ENCODE measurements at places on chromosomes 11 and 22.

DNA sequence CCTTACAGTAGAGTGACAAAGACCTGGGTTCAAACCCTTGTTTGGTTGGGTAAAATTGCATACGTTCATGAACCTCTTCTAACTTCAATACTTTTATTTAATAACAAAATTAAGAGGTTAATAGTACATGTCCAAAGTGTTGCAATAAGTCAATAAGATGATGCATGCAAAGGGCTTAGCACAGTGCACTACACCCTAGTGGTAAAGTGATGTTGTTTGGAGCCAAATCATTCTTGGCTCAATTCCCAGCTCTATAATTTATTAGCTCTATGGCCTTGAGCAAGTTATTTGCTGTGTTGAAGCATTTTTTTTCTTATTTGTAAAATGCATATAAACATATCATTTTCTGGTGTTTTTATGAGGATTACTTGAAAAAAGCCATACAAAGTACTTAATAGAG lies 945.3 kb downstream of the LRRC4C start:
- DNase-seq, result no peak

- peak; percentile 61 for DNase-seq
Measured at GRCh38 chr11:102436561-102436960, 16.0 kb downstream of the TMEM123 start.

- peak; percentile 25 for DNase-seq
Measured at GRCh38 chr11:104803776-104804175, 94.5 kb downstream of the CASP12 start.

DNA sequence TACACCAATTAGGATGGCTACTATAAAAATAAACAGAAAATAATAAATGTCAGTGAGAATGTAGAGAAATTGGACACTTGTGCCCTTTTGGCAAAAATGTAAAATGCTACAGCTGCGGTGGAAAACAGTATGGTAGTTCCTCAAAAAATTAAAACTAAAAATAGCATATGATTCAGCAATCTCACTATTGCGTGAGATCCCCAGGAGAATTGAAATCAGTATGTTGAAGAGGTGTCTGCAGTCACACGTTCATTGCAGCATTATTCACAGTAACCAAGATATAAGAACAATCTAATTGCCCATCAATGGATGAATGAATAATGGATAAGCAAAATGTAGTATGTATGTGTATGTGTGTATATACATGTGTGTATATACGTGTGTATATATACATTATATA lies 6.8 kb downstream of the OR52N2 start:
- DNase-seq, result peak; percentile 93

DNA sequence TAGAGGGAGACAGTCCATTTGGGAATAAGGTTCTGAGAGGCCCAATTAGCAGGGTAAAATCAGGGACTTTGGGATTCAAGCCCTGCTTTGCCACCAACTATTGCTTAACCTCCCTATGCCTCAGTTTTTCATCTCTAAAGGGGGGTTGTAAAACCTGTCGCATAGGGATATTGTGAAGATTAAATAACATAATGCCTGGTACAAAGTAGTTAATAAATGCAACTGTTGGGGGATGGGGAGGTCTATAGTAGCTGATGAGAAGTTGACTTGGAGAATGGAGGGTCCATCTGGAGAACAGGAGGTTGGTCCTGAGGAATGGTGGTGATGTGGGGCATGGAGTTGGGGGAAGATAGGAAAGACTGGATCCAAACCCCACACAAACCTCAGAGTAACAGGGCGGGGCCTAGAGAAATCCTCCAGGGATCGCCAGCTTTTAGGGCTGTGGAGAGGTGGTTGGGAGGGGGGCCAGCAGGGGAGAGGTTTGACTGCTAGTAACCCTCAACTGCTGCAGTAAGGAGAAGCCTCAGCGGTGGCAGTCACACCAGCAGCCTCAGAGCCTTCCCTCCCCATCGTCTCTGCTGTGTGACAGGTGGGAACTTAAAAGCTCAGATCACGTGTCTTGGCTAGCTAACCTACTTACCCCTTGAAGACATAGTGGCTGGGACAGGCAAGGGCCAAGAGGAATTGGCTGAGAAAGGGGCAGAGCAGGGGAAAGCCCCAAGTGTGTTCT lies 1.1 kb upstream of the ABCG4 start:
- no peak for DNase-seq

DNA sequence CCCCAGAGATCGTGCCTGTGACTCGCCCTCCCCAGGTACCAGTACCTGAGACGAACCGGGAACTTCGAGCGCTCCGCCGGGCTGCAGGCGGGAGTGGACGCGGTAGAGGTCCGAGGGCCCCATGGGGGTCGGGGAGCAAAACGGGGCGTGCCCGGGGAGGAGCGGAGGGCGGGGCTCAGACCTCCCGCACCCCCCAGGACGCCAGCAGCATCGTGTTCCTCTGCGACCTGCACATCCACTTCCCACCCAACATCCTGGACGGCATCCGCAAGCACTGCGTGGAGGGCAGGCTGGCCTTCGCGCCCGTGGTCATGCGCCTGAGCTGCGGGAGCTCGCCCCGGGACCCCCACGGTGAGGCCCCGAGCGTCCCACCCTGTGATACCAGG lies 10.8 kb downstream of the B4GALNT4 start:
- DNase-seq, result no peak

GRCh38 chr11:86211619-86212018 lies 32.9 kb upstream of the EED start:
- DNase-seq, result no peak

GRCh38 chr11:110086892-110087309 lies 6.3 kb upstream of the ZC3H12C start:
- DNase-seq, result peak; percentile 84

- no peak for DNase-seq
Measured at GRCh38 chr22:31995046-31995445, 48.0 kb upstream of the SLC5A1 start.

GRCh38 chr11:75718419-75719339 lies 1.0 kb downstream of the MOGAT2 start:
- DNase-seq, result no peak

DNA sequence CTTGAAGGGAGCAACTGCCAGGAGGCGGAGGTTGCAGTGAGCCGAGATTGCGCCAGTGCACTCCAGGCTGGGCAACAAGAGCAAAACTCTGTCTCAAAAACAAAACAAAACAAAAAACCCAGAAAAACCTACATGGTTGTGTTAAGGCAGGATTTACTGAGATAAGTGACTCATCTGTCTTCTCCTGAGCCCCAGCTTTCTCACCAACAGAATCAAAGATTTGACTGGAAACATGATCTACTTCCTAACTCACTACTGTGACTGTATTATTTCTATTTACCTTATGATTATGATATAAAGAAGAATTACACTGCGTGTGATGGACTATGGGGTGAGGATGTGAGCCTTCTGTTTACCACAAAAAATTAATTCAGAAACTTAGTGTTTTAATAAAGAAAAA lies 21.8 kb downstream of the FAM118B start:
- DNase-seq, result no peak

- DNase-seq, result no peak
Measured at GRCh38 chr11:2488004-2488403, 43.2 kb downstream of the KCNQ1 start.

- no peak for DNase-seq
Measured at GRCh38 chr11:3051196-3052108, 5.8 kb downstream of the CARS1 start.

- no peak for DNase-seq
Measured at GRCh38 chr11:79179087-79179486, 261.7 kb downstream of the TENM4 start.

DNA sequence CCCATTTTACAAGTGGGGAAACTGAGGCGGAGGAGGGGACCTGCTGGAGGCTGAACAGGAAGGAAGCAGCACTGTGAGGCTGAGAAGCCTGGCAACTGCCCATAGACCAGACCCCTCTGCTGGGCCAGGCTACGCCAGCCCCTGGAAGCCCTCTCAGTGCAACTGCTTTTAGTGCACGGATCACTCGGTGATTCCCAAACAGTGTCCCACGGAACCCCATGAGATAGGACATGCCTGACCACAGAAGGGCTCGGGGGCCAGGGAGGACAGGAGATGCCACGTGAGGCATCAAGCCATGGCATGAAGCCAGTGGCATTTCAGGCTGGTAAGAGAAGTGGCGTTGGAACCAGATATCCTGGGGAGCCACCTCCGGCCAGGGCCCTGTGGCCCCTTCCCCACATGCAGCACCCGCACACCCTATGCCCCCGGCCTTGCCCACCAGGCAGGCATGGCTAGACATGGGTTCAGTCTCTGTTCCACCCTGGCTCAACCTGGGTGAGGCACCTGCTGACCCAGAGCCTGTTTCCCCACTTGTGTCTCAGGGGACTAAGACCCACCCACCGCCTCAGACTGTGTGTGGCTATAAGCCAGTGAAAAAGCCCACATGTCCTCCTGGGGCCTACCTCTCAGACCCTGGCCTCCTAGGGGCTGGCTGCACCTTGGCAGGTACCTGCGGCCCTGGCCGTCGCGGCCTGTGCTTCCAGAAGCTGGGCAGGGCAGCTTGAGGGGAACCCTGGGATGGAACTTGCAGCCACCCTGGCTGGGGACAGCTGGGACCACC lies 84.1 kb downstream of the WNT7B start:
- DNase-seq, result no peak

DNA sequence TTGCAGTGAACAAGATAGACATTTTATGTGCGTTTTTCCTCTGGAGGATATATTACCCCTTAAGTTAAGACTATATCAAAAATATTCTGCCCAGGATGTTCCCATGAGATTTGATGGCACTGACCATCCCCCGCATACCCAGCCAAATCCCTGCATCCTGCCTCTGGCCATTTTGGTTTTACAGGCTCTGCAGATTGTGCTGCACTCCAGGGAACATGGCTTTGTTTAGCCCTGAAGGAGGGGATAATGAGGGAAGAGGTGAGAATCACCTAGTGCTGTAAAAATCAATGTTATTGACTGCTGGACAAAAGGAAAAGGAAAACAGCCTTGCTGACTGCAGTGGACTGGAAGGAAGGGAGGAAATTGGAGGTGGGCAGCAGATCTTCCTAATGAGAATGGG lies 717.4 kb downstream of the DLG2 start:
- no peak for DNase-seq
